ENCODE measurements at places on chromosomes 7 and 10. TPM values are rescaled to one million over a fixed set of nuclear protein-coding genes. Genes with fewer than 3 reads are reported as not detected.
A peak's percentile ranks its signal among the peaks of the same experiment; 100 is the strongest.

DNA sequence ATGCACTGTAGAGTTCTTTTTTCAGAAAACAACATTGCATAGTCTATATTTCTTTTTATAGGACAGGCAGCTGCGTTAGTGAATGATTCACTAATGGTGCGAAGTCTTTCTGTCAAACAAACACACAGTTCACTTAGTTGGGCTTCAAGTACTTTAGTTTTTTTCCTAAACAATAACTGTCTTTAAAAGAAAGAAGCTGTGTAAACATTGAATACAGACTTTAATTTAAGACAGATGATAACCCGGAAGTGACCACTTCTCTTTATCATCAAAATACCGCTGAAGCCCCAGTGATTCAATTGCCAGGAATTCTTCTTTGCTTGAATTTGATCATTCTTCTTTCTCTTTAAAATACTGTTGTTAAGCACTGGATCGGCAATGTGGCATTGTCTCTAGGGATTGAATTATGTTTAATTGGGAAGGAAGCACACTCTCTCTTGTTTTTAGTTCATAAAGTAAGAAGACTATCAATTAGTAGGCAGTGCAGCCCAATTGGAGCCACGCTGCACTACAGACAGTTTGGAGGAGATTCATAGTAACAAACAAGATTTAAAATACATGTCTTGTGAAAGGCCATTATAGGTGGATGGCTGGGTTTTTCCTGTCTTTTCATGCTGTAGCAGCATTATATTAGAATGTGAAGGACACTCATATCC lies 30.4 kb downstream of the CNTNAP2 start:
- no peak overlapping the region for H3K27ac ChIP-seq
- DNase-seq: no peak
- no peaks in the 10 kb centered on the region for H3K36me3 ChIP-seq
- H3K4me3 ChIP-seq: no peak overlapping the region
- H3K27me3 ChIP-seq: no peaks in the 10 kb centered on the region

- peak overlapping the region; percentile 97 for H3K27ac ChIP-seq
- H3K36me3 ChIP-seq: no peaks in the 10 kb centered on the region
- no peaks in the 10 kb centered on the region for H3K27me3 ChIP-seq
- DNase-seq: peak; percentile 77
Measured at GRCh38 chr10:13346283-13347042, 1.6 kb downstream of the SEPHS1 start.

DNA sequence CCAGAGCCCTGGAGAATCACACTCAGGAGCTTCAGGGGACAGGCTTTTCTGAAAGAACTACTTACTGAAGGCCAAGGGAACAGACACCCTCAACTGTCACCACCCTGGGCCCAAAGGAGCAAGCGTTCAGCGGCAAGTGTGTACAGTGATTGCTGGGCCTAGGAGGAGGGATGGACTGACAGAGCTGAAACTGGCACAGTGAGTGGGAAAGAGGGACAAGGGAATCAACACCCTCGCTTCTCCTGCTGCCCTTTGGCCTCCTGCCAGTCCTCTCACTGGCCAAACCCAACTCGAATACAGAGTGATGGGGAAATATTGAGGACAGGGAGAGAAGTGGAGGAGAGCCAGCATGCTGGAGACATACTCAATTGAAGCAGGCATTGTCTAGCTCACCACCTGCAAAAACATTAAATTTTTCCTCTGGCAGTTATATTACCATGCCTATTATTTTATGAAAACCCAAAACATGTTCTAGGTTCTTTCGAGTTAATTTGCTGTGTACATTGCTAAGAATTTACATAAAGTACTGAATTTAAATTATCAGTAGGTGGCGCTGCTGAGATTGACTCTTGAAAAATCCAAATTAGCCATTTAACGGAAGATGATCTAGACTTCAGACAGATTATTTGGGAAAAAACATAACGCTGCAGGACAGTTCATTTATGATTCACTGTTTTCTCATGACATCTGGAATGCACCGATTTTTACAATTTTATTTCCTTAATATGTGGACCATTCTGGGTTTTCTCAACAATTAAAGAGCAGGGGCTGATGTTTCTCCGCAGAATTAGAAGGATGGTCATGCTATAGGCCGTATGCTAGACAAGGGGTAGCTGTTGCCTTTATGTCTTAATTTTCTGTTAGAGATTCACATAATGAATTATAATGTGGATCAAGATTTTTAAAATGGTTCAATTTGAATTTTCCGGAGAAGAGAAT lies 14.7 kb upstream of the TMEM236 start:
- no peak overlapping the region for H3K27ac ChIP-seq
- DNase-seq: no peak
- no peaks in the 10 kb centered on the region for H3K36me3 ChIP-seq
- H3K27me3 ChIP-seq: no peaks in the 10 kb centered on the region

DNA sequence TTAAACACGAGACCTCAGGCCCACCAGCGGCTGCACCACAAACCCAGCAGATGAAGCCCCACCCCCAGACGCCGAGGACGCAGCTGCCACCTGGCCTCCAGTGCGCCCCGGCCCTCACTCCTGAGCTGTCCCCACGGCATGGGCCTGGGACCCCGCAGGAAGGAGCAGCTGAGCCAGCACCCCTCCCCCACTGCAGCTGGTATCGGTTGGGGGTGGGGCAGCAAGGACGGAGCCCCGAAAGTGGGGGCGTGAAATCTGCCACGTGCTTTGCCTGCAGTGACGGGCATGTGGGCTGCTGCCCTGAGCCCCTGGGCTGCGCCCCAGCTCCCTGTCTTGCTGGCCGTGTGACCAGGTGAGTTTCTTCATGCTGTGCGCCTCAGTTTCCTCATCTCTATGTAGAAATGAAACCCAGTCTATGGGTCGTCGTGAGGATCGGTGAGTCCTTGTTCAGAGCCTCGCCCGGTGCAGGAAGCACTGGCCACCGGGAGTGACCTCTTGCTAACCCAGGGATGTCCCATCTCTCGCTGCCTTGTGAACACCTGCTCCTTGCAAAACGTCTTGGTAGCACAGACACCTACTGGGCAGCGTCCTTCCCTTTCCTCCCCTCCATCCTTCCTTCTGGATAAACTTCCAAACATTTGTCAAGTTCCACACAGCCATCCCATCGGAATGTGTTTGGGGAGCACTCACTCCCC lies 32.0 kb downstream of the CFAP46 start:
- no peak overlapping the region for H3K27ac ChIP-seq
- DNase-seq: peak; percentile 61

DNA sequence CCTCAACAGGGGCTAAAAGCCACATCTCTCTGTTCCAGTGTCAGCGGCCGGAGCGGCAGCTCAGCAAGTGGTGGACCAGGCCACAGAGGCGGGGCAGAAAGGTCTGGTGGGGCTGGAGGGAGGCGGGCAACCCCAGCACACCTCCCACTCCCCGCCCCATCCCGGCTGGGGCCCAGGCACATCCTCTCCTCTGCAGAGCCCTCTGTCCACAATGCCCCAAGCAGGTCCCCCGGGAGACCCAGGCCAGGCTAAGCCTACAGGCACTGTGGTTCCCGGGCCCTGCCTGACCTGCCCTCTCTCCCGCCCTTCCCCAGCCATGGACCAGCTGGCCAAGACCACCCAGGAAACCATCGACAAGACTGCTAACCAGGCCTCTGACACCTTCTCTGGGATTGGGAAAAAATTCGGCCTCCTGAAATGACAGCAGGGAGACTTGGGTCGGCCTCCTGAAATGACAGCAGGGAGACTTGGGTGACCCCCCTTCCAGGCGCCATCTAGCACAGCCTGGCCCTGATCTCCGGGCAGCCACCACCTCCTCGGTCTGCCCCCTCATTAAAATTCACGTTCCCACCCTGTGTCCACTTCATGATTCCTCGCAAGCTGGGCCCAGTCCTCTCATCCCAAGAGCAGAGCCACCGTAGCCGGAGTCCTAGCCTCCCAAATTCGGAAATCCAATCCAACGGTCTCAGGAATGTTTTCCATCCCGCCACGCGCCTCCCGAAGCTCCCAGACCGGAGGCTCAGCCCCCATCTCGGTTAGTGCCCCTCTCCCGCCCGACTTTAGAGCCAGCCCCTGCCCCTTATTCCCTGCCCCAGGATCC lies 2.1 kb downstream of the ADIRF start:
- H3K27ac ChIP-seq: peak overlapping the region; percentile 94
- no peaks in the 10 kb centered on the region for H3K4me1 ChIP-seq
- H3K27me3 ChIP-seq: no peaks in the 10 kb centered on the region
- peak; percentile 95 for DNase-seq

- no peak for DNase-seq
- peaks cover 10% of the 10 kb centered on the region for H3K27me3 ChIP-seq
- H3K36me3 ChIP-seq: no peaks in the 10 kb centered on the region
- H3K4me1 ChIP-seq: no peaks in the 10 kb centered on the region
- H3K4me3 ChIP-seq: no peak overlapping the region
Measured at GRCh38 chr7:155584261-155584660, 37.9 kb upstream of the CNPY1 start.

GRCh38 chr7:116028787-116029186 lies 1.8 kb downstream of the TFEC start:
- H3K27ac ChIP-seq: no peak overlapping the region
- H3K4me1 ChIP-seq: no peaks in the 10 kb centered on the region
- DNase-seq: no peak
- no peak overlapping the region for H3K4me3 ChIP-seq
- no peaks in the 10 kb centered on the region for H3K36me3 ChIP-seq

DNA sequence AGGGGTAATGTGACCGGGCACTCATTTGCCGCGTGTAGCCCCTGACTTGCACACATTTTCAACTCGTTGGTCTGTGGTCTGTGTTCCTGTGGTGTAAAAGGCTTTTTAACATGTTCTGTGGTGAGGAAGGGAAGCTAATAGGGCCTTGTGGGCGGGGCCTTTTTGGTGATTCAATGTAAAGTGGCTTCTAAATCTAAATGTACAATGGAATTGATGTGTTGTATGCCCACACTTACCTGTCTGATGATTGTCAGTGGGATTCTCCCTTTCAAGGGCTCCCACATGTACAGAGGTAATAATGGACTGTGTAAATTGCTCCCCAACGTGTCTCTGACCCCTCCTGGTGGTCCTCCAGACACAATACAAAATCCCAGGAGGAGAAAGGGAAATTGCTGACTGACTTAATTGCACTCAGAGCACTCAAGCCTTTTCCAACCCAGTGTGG lies 43.1 kb upstream of the GATAD1 start:
- H3K36me3 ChIP-seq: no peaks in the 10 kb centered on the region
- H3K4me3 ChIP-seq: no peak overlapping the region
- H3K27ac ChIP-seq: no peak overlapping the region
- no peaks in the 10 kb centered on the region for H3K27me3 ChIP-seq
- peaks cover 5% of the 10 kb centered on the region for H3K4me1 ChIP-seq
- no peak for DNase-seq

GRCh38 chr7:71198887-71199286 lies 66.9 kb downstream of the GALNT17 start:
- no peaks in the 10 kb centered on the region for H3K27me3 ChIP-seq
- H3K4me1 ChIP-seq: no peaks in the 10 kb centered on the region
- no peak for DNase-seq
- H3K27ac ChIP-seq: peak overlapping the region; percentile 6

GRCh38 chr10:73413108-73413527 lies 740 bp downstream of the ANXA7 start:
- DNase-seq: peak; percentile 73
- no peaks in the 10 kb centered on the region for H3K36me3 ChIP-seq
- no peaks in the 10 kb centered on the region for H3K27me3 ChIP-seq
- H3K4me3 ChIP-seq: peak overlapping the region; percentile 82
- H3K27ac ChIP-seq: peak overlapping the region; percentile 91

DNA sequence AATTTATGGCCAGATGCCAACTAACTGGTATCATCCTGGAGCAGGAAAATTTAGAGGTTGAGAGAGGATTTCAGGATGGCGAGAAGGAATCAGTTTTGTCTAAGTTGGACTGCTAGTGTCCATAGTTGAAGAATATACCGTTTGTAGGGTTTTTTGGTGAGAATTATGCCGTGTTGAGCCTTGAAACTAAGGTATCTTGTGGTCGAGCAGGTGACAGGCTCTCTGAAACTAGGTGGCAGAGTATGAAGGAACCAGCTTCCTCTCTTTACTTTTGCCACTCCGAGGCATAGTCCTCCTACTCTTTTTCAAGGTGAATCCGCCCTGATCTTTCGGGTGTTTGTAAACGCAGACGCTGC lies 9.7 kb downstream of the MDFIC start:
- no peaks in the 10 kb centered on the region for H3K36me3 ChIP-seq
- H3K4me3 ChIP-seq: no peak overlapping the region
- H3K27me3 ChIP-seq: no peaks in the 10 kb centered on the region
- H3K27ac ChIP-seq: peak overlapping the region; percentile 27

- H3K27me3 ChIP-seq: no peaks in the 10 kb centered on the region
- H3K27ac ChIP-seq: peak overlapping the region; percentile 100
- no peaks in the 10 kb centered on the region for H3K36me3 ChIP-seq
- peak overlapping the region; percentile 89 for H3K4me3 ChIP-seq
Measured at GRCh38 chr7:5423976-5424748, 528 bp upstream of the TNRC18 start.

GRCh38 chr7:45174966-45175765 lies 17.6 kb downstream of the RAMP3 start:
- H3K4me3 ChIP-seq: no peak overlapping the region
- H3K4me1 ChIP-seq: no peaks in the 10 kb centered on the region
- H3K27me3 ChIP-seq: no peaks in the 10 kb centered on the region

DNA sequence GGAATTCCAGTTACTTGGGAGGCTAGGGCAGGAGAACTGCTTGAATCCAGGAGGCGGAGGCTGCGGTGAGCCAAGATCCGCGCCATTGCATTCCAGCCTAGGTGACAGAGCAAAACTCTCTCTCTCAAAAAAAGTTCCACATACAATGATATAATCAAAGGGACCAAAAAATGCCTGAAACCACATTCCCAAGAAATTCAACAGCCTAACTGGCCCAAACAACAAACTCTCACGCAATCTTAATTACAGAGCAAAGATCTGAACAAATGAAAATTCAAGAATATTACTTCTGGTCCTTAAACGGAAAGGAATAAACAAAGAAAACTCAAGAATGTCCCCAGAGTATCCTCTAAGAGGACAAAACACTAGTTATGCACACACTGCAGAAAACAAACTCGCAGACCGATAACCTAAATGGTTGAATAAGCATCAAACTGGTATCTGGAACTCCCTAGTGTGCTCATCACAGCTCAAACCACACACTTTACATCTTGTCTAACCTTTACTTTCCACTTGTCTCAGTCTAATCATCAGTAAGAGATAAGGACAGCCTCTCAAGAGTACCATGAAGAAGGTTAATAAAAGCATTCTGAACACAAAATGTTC lies 3.7 kb downstream of the OGA start:
- peak overlapping the region; percentile 98 for H3K27ac ChIP-seq
- DNase-seq: no peak
- H3K36me3 ChIP-seq: peaks cover 34% of the 10 kb centered on the region
- H3K27me3 ChIP-seq: no peaks in the 10 kb centered on the region

DNA sequence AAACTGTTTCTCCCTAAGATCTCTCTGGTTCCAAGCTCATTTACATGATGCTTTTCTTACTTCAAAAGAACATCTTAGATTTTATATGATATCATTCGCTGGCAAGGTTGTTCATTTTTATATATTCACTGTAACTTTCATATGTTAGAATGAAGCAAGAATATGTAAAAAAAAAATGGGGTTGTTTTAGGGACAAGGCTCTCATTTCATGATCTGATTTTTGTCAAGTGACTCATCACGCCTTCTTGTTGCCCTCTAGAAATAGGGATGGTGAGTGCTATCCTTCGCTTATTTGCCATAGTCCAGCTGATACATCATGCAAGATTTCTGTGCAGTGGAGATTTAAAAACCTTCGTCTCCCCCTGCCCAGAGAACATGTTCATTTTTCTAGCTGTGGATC lies 14.0 kb upstream of the CELF2 start:
- H3K4me3 ChIP-seq: no peak overlapping the region
- no peak for DNase-seq
- H3K27ac ChIP-seq: no peak overlapping the region
- H3K4me1 ChIP-seq: no peaks in the 10 kb centered on the region

GRCh38 chr7:32501522-32501921 lies 6.2 kb downstream of the AVL9 start:
- no peak overlapping the region for H3K4me3 ChIP-seq
- no peaks in the 10 kb centered on the region for H3K4me1 ChIP-seq
- no peaks in the 10 kb centered on the region for H3K36me3 ChIP-seq
- no peak for DNase-seq
- H3K27me3 ChIP-seq: no peaks in the 10 kb centered on the region

Gene COBL
- total RNA-seq: 3.0 TPM

Gene YKT6
- total RNA-seq: 50.1 TPM

Gene DRGX
- total RNA-seq: not detected

Data from sigmoid colon (tissue), 7 donors.